Stimulated activated naive CD8-positive, alpha-beta T cell treated with anti-CD3 and anti-CD28 coated beads, Interleukin-15, amount 100 ng/mL, for 72 hours (primary cell): ENCODE measurements at places on chromosomes 13 and 19.

DNA sequence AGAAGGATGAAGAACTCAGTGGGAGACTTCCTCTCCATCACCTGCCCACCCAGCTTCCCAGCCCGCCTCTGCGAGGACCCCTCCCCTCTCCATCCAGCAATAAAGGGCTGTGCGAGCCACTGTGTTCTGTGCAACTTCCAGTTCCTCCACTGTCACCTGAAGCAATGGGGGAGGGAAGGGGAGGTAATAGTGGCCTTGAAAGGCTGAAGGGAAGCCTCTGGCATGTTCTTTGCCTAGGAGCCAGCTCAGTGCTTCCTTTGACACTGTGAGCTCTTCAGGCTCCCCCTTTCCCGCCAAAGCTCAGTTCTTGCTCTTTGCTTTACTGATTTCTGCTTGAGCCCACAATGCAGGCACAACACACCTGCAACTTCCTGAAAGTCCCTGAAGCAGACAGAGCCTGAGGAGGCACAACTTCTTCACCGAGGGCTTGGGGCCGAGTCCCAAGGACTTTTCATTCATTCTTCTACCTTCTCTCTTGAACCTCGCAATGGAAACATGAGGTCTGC lies 73.2 kb upstream of the DOCK9 start:
- no peak for DNase-seq

DNA sequence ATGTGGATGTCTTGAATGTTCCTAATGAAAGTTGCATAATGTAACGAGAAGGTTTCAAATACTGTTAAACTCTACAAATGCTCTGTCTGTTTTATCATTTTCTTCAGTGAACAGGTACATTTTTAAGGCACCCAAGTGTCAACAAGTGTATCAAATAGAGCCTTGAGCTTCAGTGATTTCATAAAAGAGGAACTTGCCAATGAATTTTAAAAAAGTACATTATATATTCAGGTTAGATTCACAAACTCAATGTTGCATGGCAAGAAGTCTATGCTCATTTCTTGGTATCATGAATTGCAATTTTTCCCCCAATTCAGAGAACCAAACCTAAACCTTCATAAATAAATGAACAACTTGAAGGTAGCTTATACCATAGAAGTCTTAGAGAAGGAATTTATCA lies 838.8 kb downstream of the PCDH9 start:
- no peak for DNase-seq

DNA sequence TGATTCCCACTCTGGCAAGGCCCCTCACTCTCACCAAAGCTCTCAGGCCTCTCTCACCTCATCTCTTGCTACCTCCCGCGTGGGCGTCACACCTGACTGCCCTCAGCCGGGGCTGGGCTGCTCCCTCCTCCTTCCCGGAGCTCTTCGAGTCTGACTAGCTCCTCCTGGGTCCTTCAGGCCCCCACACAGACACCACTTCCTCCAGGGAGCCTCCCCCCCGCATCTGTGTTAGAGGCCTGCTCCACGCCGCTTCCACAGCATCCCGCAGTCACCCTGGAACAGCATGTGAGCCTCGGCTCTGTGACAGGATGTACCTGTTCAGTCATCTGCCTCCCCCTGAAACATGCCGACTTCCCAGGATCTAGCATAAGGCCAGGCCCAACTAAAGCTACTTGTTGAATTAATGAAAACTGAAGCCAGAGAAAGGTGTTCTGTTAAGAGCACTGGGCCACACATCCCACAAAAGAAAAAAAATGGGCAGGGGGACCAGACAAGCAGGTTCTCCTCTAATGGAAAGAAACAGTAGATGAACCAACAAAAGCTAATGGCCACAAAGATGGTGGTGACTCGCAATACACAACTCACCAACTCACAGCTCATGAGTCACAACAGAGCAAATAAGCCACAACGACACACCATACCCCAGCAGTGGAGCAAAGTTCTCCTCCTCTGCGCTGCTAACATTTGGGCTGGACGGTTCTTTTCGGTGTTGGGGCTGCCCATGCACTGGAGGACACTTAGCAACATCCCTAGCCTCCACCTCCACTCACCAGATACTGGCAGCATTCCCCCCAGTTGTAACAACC lies 3.0 kb downstream of the PPP6R1 start:
- peak; percentile 20 for DNase-seq

DNA sequence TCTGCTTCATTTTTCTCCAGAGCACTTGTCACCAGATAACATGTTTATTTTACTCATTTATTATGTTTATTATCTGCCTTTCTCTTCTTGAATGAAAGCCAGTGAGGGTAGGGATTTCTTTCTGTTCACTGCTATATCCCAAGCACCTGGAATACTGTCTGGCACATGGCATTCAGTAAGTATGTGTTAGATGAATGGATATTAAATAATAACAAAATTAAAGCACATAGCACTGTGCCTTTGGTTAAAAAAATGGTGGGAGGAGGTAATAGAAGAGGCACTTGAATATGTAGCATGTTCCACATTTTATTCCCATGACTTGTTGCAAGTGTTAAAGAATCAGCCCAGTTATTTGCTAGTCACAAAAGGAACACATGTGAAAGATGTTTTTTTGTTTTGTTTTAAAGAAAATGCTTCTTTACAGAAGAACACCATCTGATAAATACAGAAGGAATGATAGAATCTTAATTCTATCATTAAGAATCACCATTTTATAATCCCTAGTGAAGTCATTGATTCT lies 151.0 kb downstream of the DLEU7 start:
- no peak for DNase-seq

GRCh38 chr19:18857223-18857622 lies 25.5 kb downstream of the UPF1 start:
- no peak for DNase-seq

DNA sequence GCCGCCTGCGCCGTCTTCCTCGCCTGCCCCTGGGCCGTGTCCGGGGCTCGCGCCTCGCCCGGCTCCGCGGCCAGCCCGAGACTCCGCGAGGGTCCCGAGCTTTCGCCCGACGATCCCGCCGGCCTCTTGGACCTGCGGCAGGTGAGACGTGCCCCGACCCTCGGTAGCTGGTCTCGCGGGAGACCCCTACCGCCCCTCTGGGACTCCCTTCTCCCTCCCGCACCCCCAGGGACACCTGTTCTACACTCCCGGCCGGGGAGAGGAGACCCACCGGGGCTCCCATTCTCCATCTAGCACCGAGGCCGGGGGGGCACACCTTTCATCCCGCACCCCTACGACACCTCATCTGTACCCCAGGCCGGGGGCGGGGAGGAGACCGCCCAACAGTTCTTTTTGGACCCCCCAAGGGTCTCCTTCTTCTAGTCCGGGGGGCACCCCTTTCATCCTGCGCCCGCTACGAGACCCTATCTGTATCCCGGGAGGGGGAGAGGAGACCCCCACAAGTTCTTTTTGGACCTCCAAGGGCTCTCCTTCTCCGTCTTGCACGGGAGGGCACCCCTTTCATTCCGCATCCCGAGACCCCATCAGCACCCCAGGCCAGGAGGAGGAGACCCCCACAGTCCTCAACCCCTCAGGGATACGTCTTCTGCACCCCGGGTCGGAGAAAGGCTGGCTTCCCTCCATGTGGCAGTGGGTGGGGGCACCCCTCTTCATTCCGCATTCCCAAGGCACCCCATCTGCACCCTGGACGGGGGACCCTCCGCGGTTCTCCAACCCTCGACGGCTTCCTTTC lies 533 bp downstream of the TNFSF9 start:
- peak; percentile 35 for DNase-seq

- no peak for DNase-seq
Observed at GRCh38 chr19:54047616-54048015, 16.1 kb downstream of the VSTM1 start.

- no peak for DNase-seq
Observed at GRCh38 chr13:87123987-87124784, 547.0 kb upstream of the SLITRK5 start.

DNA sequence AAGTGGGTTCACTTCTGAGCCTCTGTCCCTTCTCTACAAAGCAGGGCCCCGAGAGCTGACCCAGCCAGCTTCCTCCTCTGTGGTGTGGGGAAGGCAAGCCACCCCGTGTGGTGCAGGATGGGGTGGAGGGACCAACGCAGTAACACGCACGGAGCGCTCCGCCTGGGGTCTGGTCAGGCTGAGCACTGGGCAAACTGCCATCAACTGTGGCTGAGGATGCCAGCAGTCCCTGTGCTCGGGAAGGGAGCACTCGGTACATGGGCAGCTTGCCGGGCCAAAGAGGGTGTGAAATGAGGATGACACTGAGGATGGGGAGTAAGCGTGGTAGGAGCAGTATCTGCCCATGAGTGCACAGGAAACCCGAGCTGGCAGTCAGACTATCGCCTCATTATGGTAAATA lies 7.6 kb upstream of the GMIP start:
- DNase-seq, result no peak

DNA sequence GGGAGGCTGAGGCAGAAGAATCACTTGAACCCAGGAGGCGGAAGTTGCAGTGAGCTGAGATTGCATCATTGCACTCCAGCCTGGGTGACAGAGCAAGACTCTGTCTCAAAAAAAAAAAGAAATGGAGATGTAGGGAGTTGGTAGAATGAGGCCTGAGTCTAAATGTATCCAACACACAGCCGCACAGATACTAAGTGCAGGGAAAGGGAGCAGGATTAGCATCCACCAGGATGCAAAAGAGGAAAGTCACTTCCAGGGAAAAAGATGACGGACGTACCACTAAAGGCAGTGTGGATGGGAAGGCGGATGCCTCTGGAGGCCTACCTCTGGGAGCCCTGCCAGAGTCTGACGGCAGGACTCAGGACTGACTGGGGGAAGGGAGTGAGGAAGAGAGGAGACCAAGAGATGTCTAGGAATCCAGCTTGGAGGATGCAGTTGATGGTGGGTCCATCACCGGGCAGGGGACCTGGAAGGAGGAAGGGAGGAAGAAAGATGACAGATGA lies 6.8 kb downstream of the FAM98C start:
- DNase-seq, result no peak

DNA sequence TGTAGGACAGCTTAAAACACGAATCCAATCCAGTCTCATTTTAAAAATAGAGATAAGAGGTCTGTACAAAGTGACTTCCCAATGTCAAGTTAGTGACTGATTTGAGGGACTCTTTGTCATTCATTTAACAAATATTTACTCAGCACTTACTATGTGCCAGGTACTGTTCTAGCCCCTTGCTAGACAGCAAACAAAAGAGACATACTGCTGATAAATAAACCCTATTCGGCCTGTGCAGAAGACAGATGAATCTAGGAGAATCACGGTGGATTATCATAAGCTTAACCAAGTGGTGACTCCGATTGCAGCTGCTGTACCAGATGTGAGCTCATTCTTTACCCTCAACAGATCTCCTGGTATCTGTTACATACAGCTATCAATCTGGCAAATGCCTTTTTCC lies 6.4 kb upstream of the ELF1 start:
- no peak for DNase-seq

DNA sequence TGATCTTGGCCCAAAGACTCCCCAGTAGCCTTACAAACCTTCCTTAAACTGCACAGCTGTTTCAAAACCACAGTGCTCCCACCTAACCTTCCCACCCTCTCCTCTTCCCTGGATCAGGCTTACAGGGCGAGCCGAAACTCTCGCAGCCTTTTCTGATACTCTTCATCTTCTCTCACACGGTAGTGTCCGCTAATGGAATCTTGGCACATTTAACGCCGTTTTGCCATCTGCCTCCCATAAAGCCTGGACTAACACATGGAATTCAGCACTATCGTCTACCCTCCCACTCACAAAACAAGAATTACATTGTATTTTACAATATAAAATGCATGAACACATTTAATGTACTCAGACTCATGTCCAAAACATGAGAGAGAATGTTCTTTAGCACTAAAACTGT lies 135.9 kb downstream of the RAP2A start:
- no peak for DNase-seq

DNA sequence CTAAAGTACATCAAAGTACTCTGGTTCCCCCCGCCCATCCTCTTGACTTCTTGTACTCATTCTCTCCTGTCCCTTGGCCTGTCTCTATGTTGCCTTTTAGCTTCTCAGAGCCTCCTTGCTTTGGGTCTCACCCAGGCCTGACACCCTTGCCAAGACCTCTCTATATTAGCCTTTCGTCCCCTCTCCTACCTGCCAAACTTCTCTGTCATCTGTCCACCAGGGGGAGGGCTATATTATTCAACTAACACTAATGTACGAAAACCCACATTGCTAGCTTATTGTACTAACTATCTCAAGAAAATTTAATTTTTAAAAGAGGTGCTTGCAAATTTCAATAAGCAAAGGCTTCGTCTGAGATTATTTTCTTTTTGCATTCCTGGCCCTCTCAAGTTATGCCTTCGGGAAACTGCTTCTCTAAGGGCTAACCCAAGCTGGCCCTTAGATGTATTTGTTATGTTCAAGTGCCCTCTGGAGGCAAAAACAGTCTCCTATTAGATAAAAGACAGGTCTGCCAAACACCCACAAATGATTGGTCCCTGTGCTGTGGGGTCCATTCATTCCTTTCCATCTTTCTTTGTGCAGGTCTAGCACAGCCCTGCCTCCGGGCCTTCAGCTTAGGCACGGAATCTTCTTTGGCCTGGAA lies 6.3 kb upstream of the MRPS31 start:
- peak; percentile 56 for DNase-seq

DNA sequence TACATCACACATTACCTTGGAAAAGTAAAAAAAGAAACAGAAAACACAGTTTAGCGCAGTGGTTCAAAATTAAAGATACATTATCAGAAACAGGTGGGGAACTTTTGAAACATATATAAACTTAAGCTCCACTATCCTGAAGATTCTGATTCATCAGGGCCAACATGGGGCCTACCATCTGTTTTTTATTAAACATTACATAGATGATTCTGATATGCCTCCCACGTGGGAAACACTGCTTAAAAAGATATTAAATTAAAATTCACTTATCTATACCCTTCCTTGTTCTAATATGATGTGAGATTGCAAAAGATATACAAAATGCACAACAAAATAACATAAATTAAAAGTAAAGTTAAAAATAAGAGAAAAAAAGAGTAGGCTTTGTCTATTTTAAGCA lies 125.0 kb downstream of the VWA8 start:
- DNase-seq, result no peak

GRCh38 chr19:46579361-46579879 lies 21.7 kb upstream of the CALM3 start:
- peak; percentile 62 for DNase-seq

DNA sequence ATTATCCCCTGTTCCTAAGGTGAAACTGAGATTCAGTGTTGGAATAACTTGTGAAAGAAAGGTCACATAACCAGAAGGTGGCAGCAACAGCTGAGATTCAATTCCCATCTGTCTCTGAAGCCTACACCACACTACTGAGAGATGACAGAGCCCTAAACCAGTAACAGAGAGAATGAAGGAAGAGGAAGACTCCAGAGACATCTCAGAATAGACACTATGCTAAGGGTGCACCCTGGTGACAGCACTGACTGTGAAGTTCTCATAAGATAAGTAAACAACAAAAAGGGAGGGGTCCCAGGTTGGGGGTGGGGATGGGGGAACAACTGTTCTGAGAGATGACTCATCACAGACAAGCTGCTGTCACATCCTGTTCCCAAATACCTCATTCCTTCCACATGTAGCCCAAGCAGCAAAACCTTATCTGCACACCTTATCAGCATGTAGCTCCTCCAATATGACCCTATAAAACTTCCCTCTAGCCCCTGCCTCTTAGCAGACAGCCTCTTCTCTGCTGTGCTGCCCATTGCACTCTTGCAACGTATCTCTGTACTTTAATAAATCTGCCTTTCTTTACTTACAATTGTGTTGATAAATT lies 46.5 kb downstream of the UTP14C start:
- no peak for DNase-seq
